ENCODE measurements at places on chromosomes 6 and 20.

DNA sequence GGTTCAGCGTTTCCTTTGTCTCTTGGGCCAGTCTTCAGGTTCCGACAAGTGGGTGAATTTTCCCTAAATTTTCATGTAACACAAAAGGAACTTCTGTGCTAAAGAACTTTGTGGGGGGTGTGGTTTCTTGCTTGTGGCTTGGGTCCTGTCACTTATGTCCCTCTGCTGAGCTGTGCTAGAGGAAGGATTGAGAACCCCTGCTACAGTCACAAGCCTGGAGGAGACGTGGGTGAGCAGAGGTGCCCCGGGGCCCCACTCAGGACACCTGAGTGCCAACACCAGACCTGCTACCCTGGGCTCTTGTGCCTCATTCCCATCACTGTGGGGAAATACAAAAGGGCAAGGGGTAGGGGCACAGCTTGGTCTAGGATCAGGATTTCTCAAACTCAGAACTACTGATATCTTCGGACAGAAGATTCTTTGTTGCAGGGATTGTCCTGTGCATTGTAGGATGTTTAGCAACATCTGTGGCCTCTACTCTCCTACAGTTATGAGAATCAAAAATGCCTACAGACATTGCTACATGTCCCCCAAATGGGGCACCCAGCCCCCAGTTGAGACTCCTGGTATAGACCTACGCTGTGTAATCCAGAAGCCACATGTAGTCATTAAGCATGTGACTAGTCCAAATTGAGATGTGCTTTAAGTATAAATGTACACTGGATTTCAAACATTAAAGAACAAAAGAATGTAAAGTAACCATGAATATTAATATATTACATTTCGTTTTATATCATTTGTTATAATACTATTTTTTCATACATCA is 128.7 kb downstream of the LY86 start:
- DNase-seq = no peak

DNA sequence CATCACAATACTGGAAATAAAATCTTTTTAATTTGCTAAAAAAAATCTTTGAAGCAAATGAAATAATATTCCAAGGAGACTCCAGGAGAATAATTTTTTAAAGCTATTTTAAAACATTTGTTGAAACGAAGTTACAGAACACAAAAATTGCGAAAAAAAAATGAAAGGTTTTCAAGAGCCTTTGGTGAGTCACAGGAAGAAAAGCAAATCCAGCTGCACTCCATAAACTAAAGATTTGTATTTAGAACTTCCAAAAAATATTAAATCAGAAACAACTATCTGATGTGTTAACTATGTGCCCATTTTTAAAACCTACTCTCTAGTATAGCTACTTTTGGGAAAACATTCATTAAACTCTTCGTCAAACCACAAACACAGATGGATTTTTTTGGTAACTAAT is 23.6 kb downstream of the PDSS2 start:
- DNase-seq = no peak

DNA sequence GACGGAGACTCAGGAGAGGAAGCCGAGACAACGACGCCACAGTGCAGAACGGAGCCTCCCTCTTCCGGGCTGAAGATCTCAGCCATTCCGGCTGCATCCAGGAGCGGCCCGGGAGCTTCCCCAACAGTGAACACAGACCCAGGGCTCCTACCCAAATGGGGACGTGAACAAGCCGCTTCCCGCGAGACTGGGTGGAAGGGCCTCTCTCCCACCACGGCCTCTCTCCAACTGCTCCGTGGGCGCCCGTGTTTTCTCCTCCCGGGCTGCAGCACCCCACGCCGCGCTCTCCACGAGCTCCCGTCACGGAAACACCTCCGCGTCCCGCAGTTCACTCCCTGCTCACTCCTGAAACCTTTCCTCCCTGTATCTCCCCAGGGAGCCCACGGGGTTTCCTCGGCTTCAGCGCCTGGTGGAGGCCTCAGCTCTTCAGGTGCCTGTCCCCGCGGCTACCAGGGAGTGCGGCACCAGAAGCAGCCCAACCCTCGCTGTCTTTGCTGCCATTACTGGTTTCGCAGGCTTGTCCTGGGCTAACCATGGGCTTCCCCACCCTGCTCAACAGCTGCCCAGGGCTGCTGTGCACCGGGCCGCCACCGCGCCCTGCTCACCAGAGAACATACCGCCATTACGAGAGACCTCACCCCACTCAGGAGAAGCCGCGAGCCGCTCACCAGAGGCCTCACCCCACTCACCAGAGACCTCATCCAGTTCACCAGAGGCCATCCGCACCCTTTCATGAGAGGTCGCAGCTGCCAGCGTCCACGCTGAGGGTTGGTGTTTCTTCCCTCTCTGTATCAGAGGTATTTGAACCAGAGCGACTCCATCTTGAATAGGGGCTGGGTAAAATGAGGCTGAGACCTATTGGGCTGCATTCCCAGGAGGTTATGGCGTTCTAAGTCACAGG is 922.8 kb downstream of the QKI start:
- no peak for DNase-seq

DNA sequence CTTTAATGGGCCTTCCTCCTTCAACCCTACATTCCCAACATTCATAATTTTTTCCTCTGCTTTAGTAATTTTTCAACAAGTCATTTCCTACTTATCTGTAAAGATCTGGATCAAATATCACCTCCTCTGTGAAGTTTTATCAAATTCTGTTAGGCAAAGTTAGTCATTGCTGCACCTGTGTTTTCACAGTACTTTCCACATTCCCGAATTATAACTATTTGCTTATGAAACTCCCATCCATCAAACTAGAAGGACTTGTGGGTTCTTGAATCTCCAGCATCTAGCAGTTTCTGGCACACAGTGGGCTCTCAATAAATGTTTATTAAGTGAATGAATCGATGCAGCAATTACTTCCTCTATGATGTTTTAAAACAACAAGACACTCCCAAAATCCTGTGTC is 257.6 kb downstream of the HDGFL1 start:
- DNase-seq = no peak

DNA sequence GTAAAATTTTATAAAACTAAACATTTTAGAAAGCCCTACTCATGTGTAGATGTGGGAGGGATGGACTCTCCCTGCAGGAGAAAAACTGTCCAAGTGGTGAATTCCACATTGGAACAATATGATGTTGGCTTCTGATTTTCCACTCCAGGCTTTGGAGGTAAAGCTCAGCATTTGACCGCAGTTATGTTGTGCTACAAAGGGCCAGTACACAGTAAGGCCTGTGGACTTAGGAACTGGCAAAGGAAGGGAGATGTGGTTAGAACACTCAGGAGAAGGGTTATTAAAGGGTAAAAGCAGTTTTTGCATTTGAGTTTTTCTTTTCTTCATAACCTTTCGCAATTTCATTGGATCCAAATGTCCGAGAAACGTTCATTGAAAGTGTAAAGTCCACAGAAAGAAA is 150.3 kb upstream of the SASH1 start:
- no peak for DNase-seq

DNA sequence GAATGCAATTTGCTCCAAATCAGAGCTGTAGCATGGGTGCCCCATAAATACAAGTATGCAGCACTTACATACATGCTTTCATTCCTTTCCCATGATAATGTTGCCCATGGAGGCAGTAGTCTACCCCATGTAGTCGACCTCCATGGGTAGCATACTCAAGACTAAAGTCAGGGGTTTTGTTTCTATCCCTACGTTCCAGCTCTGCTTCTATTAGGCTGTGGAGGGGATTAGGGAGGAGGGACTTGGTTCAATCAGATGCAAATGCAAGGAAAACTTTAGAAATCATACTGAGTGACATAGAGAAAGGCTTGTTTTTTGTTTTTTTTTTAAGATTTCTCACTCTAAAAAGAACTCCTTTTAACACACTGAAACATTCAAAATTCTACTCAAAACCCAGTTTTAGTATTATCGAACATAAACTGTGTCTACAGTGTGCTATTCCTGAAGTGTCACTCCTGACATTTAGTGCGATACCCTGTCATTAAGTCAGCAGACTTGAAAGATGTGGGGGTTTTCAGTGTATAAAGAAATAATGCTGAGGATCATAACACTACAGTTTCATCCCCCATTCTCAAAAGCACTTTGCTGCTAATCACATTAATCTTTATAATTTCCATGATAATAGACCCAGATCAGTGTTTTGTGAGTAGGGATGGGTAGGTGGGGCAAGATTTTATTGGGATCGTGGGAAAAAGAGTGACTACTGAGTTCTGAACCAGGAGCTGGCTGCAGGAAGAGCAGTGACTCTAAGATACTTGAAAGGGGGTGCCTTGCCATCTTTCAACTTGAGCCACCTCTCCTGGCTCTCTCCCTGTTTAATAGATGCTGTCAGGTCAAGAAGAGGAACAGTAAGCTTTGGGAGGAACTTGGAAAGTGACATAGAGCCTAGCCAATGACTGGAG is 40.4 kb upstream of the SCML4 start:
- DNase-seq = no peak

DNA sequence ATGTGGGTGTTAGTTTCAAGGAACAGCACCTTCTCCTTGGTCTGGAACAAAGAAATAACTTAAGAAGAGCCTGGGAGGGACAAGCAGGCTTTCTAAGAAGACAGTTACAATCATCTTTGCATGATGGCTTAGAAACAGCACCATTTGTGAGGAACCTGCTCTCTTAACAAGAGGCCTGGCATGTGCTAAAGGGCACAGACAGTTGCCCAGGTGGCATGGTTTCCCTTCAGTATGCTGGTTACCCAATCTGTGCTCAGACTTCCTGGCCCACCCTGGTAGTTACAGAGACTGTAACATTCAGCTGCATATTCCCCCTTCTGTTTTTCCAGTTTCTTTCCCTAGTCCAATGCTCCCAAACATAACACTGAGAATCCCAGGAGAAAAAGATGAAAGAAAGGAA is 84.0 kb downstream of the CHD6 start:
- DNase-seq = no peak

GRCh38 chr6:246352-246751 is 45.9 kb upstream of the DUSP22 start:
- DNase-seq = no peak

DNA sequence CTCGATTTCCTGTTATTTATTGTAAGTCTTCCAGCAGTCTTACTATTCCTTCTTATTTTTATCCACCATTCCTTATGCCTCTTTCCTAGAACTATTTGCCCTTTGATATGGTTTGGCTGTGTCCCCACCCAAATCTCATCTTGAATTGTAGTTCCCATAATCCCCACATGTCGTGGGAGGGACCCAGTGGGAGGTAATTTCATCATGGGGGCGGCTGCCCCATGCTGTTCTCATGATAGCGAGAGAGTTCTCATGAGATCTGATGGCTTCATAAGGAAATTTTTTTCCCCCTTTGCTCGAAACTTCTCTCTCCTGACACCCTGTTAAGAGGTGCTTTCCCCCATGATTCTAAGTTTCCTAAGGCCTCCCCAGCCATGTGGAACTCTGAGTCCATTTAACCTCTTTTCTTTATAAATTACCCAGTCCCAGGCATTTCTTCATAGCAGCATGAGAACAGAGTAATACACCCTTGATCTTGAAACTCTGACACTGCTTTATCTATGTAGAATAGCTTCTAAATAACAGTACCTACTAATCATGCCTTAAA is 48.8 kb downstream of the PLN start:
- DNase-seq = no peak

- no peak for DNase-seq
These were observed 1.6 kb downstream of the SRSF6 start for GRCh38 chr20:43459022-43459942.
